Stimulated activated CD8-positive, alpha-beta memory T cell treated with anti-CD3 and anti-CD28 coated beads, Interleukin-7, amount 100 ng/mL, for 1 hour (primary cell): ENCODE measurements at places on chromosomes 6 and 20.

DNA sequence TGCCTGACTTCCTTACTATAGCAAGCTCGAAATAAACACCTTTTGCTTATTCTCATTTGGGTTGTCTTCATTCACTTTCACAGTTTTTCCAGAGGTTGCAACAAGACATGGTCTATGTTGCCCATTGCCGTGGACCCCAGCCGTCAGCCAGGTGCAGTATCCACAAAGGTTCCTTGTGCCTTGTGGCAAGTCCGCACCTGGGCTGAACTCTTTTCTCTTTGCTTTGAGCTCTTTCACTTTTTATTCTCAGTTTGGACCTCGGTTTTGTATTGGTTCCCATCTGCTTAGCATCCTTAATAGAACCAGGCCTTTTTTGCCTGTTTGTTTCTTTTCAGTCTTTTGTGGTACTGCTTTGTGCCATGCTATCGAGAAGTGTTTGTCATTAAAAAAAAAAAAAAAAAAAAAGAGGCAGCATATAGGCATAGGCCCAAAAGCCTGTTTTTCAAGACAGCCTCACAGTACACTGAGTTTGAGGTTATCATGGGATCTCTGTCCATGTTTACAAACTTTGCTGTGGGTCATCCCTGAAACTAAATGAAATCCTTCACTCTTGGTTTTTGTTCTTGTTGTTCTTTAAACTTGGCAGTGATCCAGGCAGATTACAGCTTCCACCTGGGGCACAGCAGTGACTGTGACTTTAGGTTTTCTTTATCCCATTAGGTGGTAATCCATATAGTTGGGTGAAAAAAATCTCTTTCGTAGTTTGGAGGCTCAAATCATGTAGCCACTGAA, 33.3 kb downstream of the GSTA3 start:
- no peak for DNase-seq

- DNase-seq, result no peak
Observed at GRCh38 chr20:11652128-11652527, 265.6 kb upstream of the BTBD3 start.

DNA sequence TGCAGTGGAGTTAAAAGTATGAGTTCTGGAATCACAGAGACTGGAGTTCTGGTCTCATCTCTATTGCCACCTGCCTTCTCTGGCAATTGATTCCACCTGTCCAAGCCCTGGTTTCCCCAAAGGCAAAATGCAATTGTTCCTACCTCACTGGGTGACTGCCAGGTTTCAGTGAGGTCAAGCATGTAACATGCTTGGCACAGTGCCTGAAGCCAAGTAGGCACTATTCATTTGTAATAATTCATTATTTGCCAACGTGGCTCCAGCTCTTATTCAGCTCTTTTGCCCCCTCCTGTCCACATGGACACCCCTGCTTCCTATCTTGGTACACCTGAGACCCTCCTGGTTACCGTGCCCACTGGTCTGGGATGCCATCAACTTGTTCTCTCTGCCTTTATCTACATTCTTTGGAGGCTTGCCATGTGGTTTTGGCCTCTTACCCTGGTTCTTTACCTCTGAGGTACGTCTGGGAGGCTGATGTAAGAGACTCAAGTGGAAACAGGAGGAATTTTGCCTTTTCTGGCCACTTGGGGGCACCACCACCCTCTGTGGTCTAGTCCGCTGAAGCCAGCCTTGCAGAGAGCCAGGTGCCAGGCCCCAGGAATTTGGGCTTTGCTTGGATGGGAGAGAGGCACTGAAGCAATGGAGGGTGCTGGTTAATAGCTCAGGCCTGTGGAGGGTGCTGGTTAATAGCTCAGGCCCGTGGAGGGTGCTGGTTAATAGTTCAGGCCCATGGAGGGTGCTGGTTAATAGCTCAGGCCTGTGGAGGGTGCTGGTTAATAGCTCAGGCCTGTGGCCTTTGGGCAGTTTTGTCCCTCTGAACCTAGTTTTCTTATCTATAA, 1.7 kb downstream of the KCNK15 start:
- peak; percentile 31 for DNase-seq

- DNase-seq, result no peak
Observed at GRCh38 chr6:2086326-2086965, 159.0 kb downstream of the GMDS start.

- no peak for DNase-seq
Observed at GRCh38 chr6:168585441-168585840, 144.5 kb downstream of the SMOC2 start.

GRCh38 chr6:115370202-115370601, 690.5 kb downstream of the FRK start:
- no peak for DNase-seq

- no peak for DNase-seq
Observed at GRCh38 chr6:140083375-140083774, 708.9 kb upstream of the CITED2 start.

DNA sequence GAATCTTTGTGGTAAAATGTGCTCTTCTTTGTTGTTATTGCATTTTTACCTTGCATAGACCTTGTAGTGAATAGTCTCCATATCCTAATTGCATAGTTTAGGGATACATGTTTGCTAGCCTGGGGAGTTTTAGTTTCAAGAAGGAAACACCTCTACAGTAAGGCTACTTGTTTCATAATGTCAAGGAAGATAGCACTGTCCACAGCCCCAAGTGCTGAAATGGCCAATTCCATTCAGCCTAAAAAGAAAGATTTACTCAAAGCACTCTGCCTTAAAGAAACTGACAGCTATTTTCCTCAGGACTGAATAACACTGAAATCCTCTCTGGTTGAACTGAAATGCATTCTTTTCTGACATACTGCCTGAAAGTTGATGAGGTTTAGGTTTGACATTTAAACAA, 2.6 kb downstream of the HCRTR2 start:
- DNase-seq, result no peak

DNA sequence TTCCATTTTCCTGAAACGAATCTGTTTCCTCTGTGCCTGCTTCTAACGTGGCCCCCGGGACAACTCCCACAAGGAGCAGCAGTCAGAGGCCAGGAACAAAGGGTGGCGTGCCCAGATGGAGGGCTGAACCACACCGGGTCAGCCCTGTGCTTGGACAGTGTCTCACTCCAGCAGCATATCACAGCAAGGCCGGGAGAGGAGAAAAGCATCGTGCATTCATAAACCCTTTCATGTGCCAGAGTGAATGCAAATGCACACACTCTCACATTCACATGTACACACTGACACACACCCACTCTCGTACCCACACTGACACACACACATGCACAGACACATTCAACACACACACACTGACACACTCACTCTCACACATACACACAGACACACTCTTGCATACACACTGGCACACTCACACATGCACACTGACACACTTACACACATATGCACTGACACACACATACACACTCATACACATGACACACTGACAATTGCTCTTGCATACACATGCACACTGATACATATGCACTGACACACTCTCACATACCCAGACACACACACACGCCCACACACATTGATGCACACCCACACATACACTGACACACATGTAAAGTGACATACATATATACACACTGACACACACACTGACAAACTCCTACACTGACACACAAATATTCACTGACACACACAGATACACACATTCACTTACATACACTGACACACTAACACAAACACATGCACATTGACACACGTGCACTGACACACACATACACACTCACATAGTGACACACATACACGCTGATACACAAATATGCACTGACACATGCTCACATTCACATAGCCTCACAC, 237.0 kb downstream of the LRFN2 start:
- no peak for DNase-seq

- no peak for DNase-seq
Observed at GRCh38 chr6:47334334-47334733, 24.6 kb upstream of the TNFRSF21 start.

GRCh38 chr6:81026041-81026553, 726.4 kb downstream of the TENT5A start:
- DNase-seq, result no peak

GRCh38 chr20:40778894-40779496, 90.0 kb upstream of the MAFB start:
- DNase-seq, result no peak

DNA sequence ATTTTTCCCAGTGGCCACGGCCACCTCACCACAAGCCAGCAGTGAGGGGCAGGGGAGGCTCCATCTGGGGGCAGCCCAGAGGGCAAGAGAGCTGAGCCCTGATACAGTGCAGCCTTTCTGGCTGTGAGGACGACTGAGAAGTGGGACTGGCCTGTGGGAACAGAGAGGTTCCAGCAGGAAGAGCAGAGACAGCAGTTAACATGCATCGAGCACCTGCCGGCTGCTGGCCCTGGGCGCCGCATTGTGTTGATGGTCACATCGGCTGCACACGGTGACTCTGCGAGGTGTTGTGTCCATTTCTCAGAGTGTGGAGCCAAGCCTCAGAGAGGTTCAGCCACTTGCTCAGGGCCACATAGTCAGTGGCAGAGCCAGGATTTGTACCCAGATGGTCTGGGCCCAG, 9.8 kb downstream of the FOXS1 start:
- no peak for DNase-seq

DNA sequence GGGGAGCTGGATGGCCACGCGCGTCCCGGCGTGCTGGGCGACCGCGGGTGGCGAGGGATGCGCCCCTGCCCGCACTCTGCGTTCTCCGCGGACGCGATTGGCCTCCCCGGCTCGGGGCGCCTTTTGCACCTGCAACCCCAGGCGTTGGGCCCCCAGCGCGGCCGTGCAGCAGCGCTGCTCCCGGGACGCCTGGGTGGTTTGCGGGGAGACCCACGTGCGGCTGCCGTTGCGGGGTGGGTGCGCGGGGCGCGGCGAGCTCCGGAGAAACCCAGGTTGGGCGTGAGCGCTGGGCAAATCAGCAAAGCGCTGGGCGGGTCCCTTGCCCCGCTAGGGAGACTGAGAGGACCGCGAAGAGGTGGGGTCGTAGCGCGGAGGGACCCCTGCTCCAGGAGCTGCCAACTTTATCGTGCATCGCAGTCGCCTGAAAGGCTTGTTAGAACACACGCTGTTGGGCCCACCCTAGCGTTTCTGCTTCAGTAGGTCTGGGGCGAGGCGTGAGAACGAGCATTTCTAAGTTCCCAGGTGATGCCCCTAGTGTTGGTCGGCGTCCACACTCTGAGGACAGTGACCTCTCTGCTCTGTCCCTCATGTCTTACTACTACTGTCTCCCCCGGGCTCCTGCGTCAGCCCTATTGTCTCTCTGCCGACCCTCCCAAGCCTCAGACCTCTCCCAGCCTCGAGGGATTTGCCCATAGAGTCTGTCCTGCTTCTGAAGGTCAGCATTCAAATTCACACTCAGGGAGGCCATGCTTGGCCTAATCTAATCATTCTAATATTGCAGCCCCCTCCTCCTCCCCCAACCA, 538 bp upstream of the ZFP64 start:
- DNase-seq, result no peak

GRCh38 chr6:168038576-168039140, 40.4 kb downstream of the FRMD1 start:
- no peak for DNase-seq

- DNase-seq, result no peak
Observed at GRCh38 chr6:151885234-151885633, 77.8 kb downstream of the ESR1 start.

DNA sequence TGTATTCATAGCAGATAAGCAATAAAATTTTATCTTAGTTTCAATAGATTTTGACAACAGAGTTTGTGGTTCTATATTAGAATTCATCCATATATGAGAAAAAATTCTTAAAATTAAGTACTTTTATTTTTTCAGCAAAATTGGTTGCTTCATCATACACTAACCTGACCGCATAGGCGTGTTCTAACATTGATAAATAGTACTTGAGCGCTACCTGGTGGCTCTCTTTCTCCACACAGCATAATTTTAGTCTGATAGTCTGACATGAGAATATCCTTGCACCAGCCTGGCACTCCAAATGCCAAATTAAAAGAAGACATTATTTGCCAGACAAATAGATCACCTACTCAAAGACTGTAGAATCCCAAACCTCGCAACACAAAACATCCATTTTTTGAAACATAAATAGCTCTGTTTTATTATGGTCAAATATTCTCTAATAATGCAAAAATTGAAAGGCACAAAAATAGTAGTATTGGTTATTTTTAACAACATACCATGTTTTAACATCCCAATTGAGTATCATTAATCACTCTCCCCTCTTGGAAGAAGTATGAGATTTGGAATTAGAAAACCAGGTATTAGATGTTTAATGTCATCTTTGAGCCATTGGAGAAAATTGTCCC, 33.0 kb upstream of the FILIP1 start:
- DNase-seq, result no peak

DNA sequence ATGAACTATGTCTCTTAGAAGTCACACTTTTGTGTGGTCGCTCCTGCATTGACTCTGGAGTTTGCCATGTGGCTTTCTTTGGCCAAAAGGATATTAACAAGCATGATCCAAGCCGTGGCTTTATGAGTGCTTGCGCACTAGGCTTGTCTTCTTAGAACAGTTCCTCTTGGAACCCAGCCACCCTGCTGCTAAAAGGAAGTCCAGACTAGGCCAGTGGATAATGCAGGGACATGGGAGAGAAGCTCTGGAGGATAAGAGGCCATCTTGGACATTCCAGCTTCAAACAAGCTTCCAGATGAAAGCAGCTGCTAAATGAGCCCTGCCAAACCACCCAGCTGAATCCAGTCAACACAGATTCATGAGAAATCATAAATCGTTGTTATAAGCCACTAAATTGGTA, 346.4 kb downstream of the CDC5L start:
- DNase-seq, result no peak

GRCh38 chr6:141095308-141095707, 1037.4 kb upstream of the GJE1 start:
- no peak for DNase-seq

GRCh38 chr6:166839569-166839968, 116.8 kb downstream of the RNASET2 start:
- no peak for DNase-seq

DNA sequence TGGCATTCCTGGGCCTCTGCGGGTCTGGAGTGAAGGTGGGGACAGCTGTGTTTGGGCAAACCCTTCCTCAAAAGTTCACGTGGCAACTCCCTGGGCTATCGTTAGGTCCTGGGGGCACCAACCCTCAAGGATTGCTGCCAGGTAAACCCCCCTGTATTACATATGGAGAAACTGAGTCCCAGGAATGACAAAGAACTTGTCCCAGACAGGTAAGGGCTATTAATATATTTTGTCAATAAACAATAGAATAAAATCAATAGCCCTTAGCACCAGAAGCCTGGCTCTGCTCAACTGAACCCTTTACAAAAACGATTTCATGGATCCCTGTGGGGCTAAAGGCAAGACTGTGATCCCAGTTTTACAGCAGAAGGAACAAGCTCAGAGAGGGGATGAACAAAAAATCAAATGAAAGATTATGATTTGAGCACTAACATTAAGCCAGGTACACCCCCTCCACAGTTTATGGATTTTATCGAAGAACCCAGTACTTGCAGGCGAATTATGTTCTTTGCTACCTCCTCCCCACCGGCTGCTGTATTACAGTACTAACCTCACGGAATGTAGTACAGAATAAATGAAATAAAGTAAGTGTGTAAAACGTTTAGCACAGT, 2.7 kb downstream of the ID1 start:
- DNase-seq, result no peak

GRCh38 chr6:141088171-141088570, 1044.6 kb upstream of the GJE1 start:
- DNase-seq, result no peak

DNA sequence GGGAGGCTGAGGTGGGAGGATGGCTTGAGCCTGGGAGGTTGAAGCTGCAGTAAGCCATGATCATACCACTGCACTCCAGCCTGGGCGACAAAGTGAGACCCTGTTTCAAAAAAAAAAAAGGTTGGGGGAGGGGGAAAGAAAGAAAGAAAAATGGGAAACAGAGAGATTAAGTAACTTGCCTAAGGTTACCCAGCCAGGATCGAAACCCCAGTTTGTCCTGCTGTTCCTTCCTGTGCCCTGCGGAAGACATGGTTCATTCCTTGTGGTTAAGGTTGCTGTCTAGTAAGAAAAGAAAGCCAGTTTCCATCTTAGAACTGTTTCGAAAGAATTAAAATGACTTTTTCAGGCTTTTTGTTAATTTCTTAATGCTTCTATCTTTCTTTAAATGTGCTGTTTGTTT, 29.8 kb downstream of the C6orf89 start:
- DNase-seq, result no peak
